Activated CD4-positive, alpha-beta T cell treated with anti-CD3 and anti-CD28 coated beads, Interleukin-2, amount 10 ng/mL, durations not matched to agents 7 days and 5 days (primary cell): ENCODE measurements at places on chromosomes 7 and 10.
A peak's percentile ranks its signal among the peaks of the same experiment; 100 is the strongest.

DNA sequence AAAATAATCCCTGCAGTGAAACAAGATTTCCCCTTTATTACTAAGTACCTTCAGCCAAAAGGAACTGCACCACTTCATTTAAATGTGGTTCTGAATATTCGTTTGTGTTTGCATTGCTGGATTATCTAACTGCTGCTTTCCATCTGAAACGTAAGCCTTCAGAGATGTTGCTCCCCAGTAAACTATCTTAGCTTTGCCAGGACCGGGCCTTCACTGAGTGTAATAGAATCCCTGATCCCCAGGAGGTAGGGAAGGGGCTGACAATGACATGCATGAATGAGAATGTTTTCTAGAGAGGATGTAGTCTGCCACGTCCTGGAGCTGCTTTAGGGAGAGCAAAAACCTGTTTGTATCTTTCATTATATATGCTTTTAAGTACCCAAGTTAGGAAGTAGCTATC lies 19.5 kb upstream of the INSYN2A start:
- DNase-seq: no peak

DNA sequence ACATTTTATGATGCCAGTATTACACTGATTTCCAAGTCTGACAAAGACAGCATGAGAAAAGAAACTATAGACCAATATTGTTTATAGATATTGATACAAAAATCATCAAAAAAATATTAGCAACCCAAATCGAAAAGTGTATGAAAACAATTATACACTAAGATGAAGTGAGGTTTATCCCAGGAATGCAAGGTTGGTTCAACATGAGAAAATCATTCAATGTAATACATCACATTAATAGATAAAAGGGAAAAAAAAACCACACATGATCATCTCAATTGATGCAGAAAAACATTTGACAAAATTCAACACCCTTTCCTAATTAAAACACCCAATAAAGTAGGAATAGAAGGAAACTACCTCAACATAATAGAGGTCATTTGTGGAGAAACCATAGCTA lies 153.9 kb downstream of the DNAJC1 start:
- DNase-seq: no peak

DNA sequence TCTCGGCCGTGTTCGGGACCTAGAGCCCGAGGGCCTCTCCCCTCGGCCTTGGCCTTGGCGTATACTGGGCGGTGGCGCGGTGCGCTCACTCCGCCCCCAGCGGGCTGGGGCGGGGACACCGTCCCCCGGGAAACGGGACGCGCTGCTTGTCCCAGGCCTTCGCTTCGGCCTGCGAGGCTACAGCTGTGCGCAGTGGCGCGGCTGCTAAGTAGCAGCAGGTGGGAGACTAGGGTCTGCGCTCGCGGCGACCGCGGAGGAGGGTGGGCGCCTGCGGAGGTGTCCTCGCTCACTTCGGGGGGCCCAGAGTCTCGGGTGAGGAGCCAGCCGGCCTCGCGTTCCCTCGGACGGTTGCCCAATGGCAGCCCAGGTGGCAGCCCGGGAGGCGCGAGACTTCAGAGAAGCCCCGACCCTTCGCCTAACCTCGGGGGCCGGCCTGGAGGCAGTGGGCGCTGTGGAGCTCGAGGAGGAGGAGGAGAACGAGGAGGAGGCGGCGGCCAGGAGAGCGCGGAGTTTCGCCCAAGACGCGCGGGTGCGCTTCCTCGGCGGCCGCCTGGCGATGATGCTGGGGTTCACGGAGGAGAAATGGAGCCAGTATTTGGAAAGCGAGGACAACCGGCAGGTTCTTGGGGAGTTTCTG lies at the start of gene DNAH11:
TSS of gene DNAH11 (plus strand) at position 149 of the 637 bp plus-strand sequence. CDS start at position 356, 207 bp downstream.
- peak; percentile 32 for DNase-seq

GRCh38 chr7:9407816-9408215 lies 974.4 kb downstream of the NXPH1 start:
- DNase-seq: no peak

GRCh38 chr10:111203615-111204014 lies 126.8 kb downstream of the ADRA2A start:
- DNase-seq: no peak

DNA sequence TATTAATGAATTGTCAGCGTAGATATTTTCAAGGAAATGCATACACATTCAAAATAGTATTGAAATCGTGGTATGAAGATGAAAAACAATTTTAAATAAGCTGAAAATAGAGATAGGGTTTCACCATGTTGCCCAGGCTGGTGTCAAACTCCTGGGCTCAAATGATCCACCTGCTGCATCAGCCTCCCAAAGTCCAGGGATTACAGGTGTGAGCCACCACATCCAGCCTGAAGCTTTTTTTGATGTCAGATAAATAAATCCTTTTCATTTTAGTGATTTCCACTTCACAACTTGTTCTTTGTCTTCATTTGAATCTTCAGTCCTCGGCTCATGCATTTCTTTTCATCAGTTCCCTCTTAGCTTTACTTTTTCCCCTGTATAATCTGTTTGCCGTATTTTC lies 4.6 kb downstream of the CDK13 start:
- no peak for DNase-seq

GRCh38 chr7:36966039-36966438 lies 241.7 kb upstream of the AOAH start:
- no peak for DNase-seq

DNA sequence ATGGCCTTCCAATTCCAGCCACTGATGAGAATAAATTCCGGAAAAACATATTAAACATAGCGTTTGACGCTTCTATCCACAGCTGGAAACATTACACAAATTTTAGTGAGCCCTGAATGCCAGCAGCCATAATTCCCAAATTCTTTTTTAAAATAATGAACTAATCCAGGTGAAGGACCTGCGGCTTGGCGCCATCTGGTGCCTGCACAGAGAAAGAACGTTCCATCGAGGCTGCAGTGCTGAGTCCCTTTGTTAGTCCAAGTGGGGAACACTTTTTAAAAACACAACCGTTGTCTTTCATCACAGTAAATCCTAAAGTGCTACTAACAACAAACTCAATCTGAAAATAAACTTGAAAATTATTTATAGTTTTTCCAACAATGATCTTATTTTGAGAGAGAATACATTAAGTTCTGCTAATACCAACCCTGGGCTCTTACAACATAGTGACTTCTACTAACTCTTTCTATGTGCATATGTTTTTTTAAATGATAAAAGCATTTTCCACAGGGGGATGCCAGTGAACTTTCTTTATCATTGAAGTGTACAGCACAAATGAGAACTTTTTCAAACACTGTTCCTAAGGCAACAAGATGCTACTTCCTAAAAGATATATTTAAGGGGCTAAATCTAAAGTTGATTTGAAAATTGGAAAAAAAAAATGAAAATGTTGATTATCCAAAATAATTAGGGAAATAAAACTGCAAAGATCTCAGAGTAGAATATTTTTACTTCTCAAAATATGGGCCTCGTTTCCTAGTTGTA lies 166.9 kb upstream of the RNF32 start:
- DNase-seq: peak; percentile 33

DNA sequence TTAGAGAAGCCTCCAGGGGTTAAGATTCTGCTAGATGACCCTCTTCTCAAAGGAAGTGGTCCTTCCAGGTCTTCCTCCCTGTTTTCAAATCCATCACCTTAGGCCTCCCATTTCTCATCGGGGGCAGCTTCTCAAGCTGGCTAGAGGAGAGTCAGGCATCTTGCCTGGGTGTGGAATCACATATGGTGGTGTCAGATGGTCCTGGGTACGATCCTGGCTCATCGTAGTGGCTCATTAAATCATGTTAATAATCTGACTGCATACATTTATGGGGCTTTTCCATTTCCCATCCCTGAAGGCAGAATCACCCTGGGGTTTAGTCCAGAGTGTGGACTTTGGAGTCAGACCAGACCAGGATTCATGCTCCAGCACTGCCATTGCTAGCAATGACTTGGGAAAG lies 132.6 kb downstream of the RPS24 start:
- no peak for DNase-seq

GRCh38 chr7:68787566-68787965 lies 810.7 kb upstream of the AUTS2 start:
- DNase-seq: no peak

GRCh38 chr10:28343987-28344895 lies 41.4 kb upstream of the MPP7 start:
- no peak for DNase-seq

- no peak for DNase-seq
These were observed 66.4 kb downstream of the MTURN start for GRCh38 chr7:30201161-30201666.

GRCh38 chr10:102274062-102274461 lies 28.7 kb downstream of the GBF1 start:
- no peak for DNase-seq

DNA sequence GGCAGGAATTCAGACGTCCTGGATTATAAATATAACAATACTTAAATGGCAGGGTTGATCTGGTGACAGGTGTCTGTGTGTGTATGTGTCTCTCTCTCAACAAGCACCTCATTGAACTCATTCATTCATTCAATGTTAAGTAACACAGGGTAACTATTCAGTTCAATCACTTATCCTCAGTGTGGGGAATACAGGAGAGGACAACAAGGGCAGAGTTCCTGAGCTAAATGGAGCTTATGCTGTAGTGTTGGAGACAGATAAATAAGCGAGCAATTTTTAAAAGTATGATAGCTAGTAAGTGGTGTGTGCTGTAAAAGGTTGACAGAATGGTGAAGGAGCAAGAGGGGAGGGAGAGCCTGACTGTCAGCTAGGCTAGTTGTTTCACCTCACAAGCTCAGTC lies 178.4 kb downstream of the DGKI start:
- DNase-seq: no peak

- peak; percentile 65 for DNase-seq
These were observed 346.6 kb upstream of the KLF6 start for GRCh38 chr10:4131407-4132215.

- DNase-seq: no peak
These were observed 5.3 kb upstream of the CLIP2 start for GRCh38 chr7:74283858-74284447.

DNA sequence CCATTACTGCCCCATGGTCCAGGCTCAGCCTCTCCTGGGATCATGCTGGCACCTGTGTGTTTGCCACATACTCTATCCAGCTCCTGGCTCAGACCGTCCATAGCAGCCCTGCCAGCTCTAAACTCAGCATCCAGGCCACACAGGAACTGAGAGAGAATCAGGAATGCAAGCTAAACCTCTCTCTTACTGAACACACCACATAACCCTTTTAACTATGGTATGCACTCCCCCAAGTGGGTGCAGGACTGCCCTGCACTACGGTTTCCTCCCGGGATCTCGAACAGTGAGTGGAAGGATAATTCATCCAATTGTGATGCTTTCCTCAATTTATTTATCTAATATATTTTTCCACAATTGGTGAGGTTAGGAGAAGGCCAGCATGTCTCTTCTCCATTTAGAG lies 17.1 kb upstream of the ZNF800 start:
- no peak for DNase-seq

DNA sequence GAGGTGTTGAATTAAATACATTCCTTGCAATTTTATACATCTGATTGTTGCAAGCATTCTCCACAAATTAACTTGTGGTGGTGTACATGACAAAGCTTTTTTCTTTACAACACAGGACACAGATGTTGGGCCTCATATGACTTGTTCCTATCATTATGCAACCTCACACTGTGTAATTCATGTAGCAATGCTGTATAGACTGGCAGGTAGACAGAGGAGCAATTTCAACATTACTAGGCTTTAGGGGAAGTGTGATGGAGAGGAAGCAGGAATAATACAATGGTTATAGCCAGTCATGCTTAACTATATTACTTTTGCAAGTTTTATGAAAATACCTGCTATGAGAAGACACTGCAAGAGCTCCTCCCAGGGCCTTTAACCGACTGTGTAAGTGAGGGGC lies 832.1 kb downstream of the CNTNAP2 start:
- DNase-seq: no peak

DNA sequence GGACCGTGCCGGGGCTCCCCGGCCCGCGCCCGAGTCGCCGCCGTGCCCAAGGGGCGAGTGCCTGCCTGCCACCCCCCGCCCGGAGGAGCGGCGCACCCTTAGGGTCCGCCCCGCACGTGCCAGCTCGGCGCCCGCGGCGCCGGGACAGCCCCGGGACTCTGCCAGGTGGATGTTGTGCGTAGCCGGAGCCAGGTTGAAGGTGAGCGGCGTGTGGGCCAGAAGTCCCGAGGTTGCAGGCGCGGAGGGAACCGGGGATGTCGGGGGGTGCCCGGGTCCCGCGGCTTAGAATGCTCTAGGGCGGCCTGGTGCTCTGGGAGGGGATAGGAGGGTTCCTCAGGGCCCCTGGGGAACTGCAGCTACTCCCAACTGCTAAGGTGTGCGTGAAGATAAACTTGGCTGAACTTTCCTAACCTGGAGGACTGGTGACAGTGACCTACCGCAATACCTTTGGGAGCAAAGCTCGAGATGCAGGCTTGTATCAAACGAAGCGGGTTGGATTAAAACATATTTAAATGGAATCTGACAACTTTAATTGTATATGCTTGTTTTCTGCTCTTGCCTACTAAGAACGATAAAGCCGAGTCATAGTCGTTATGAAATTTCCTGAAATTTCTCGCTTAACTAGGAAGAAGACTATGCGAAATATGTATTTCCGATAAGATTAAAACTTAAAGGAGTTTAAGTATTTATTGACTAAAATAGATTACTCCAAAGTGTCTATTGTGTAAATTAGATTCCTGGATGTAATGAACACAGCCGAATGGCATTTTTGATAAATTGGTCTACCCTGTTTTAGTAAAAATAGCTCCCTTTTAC lies at the start of gene CUX1:
TSS of gene CUX1 (plus strand) at position 156 of the 816 bp plus-strand sequence. CDS start at position 170, 14 bp downstream.
- no peak for DNase-seq

- no peak for DNase-seq
These were observed 262.2 kb downstream of the WDR11 start for GRCh38 chr10:121113385-121113696.

DNA sequence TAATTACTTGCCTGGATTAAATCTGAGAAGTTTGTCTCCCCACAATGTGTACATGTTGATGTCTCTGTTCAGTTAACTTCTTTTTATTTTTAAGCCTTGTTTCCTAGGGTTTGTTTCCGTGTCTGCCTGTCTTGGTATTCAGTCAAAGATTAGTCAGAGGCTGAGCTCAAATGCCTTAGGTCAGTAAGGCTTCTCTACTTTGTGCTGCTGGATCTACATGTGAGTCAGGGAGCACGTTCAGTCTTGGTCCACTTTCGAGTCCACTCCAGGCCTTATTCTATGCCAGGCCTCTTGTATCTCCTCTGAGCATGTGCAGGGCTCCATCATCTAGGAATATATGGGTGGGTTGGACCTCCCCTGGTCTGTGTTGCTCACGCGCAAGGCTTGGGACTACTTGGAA lies 93.3 kb upstream of the FZD8 start:
- no peak for DNase-seq

- peak; percentile 18 for DNase-seq
These were observed 128.5 kb downstream of the WDR11 start for GRCh38 chr10:120979435-120980278.

- DNase-seq: no peak
These were observed 39.3 kb upstream of the TMEM26 start for GRCh38 chr10:61492364-61492995.

- DNase-seq: no peak
These were observed 31.7 kb upstream of the FIGNL1 start for GRCh38 chr7:50481867-50482266.

GRCh38 chr7:81753392-81753791 lies 16.5 kb downstream of the HGF start:
- no peak for DNase-seq

GRCh38 chr7:23907012-23907411 lies 197.0 kb downstream of the STK31 start:
- DNase-seq: no peak
